ENCODE measurements at places on chromosomes 7 and 10.

DNA sequence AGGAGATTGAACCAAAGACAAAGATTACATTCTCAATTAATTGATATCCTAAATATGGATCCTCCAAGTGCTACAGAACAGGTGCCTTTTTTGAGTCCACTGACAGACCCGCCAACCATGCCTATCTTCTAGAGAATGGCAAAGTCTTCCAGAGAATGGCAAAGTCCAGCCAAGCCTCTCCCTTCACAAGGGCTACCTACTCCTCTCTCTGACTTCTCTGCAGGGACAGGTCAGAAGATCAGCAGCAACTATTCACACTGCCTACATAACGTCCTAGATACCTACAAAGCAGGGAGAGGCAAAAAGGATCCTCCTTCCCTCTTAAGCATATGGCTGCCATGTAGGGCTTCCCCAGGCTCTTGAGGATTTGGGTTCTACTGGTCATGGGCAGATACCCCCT is 12.4 kb downstream of the UBE2H start:
- no peak for DNase-seq

GRCh38 chr7:74197449-74198124 is 12.2 kb upstream of the LAT2 start:
- DNase-seq: no peak

GRCh38 chr7:42550706-42551470 is 313.9 kb upstream of the GLI3 start:
- DNase-seq: no peak

DNA sequence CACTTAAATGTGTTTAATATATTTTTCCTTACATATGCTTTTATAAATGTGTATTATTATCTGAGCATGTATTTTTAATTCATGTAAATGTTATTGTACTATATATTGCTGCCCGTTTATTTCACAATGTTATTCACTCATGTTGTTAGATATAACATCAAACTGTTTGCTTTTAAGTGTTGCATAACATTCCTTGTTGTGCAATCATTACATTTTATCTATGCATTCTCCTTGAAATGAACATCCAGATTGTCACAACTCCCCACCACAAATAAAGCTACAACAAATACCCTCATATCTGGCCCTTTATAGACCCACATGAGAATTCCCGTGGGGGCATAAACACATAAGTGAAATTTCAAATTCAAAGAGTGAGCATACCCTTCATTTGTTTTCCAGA is 264.2 kb downstream of the HPSE2 start:
- no peak for DNase-seq

DNA sequence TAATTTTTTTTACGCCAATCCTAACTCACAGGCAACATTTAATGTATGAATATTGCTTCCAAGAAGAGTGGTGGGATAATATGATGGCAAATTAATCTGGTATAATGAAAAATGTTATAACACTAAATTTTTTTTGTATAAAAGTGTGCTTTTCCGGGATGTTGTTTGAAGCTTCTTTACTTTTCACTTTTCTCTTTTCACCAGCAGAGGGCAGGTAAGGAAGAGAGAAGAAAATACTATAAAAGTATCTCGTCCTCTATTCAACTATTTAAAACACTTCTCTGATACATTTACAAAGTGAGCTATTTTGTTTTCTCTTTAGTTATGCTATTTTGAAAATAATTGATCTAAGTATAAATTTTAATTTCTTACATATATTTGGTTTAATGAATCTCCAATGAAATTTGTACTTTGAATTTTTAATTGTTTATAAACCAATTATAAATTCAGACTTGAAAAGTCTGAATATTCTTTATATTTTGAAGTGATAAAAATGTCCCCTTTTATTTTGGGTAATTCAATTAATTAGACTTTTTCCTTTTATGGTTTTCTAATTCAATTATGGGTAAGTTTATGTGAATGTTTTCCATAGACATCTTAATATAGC is 20.7 kb upstream of the CFTR start:
- no peak for DNase-seq

GRCh38 chr7:99897322-99898022 is 20.6 kb upstream of the OR2AE1 start:
- DNase-seq: no peak

GRCh38 chr10:80515511-80515910 is 22.2 kb upstream of the SH2D4B start:
- DNase-seq: no peak

GRCh38 chr10:78335691-78336401 is 302.2 kb downstream of the RPS24 start:
- DNase-seq: no peak

- DNase-seq: no peak
Observed at GRCh38 chr10:51699145-51699474, 285 bp downstream of the CSTF2T start.

DNA sequence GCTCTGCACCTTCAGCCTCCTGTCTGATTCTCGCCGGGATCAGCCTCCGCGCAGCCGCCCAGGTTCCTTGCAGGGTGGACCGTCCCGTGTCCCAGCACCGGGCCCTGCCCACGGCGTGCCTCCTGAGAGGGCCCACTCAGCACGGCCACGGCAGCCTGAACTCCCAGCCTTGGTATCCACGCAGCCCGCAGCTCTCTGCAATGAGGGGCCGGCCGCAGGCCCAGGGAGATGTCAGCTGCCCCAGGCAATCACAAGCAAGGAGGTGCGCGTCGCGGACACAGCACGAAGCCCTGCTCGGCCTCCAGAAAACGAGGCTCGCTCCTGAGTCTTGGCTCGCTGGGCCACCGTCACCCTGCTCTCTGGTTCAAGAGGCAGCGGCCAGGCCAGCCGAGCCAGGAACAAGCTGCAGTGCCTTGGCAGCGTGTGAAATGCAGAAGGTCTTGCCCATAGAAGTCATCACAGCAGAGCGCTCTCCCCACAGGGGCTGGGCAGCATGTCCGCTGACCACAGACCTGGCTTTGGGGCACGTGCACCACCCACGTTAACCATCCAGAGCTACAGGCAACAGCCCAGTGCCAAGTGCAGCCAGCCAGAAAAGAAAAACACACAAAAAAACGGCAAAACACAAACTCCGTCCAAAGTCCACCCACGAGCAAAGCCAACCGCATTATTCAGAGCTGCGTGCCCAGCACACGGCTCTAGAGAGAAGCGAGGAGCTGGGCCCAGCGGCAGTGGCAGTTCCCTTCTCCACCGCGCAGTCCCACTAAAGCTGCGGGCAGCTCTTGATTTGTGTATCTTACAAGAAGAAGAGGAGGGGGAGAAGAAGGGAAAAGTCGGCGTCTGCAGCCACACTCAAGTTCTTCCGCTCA is 13.9 kb downstream of the GPER1 start:
- DNase-seq: no peak

- no peak for DNase-seq
Observed at GRCh38 chr10:28280652-28281051, 22.2 kb downstream of the MPP7 start.

GRCh38 chr10:96410296-96410695 is 51.5 kb upstream of the OPALIN start:
- no peak for DNase-seq

GRCh38 chr10:93437086-93437945 is 44.8 kb downstream of the MYOF start:
- peak; percentile 98 for DNase-seq

DNA sequence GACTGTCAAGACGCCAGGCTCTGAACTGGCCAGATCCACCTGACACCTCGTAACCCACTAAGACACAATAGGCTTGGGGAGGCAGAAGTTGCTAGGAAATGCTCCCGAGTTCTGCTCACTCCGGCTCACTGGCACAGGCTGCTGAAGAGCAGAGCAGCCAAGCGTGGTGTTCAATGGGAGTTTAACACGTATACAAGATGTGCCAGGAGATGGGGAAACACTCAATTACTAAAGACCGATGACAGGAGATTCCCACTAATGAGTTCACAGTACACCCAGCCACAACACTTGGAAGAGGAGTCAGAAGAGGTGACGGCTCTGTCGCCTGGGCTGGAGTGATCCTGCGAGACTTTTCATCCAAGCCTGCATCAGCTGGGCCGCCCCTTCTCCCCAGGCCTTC is 303.4 kb downstream of the GFRA1 start:
- no peak for DNase-seq

GRCh38 chr7:28062197-28062991 is 118.2 kb downstream of the JAZF1 start:
- DNase-seq: no peak

GRCh38 chr7:29146057-29146706 is at the start of gene CPVL:
Gene CPVL (minus strand): TSS chr7:29146537. CDS start chr7:29121061, 25,476 bp downstream.
- DNase-seq: no peak

GRCh38 chr7:117157241-117158209 is 165.3 kb downstream of the WNT2 start:
- DNase-seq: peak; percentile 60

- no peak for DNase-seq
Observed at GRCh38 chr7:75727881-75728593, 10.7 kb downstream of the HIP1 start.

- no peak for DNase-seq
Observed at GRCh38 chr7:18455606-18456005, 39.9 kb upstream of the HDAC9 start.

DNA sequence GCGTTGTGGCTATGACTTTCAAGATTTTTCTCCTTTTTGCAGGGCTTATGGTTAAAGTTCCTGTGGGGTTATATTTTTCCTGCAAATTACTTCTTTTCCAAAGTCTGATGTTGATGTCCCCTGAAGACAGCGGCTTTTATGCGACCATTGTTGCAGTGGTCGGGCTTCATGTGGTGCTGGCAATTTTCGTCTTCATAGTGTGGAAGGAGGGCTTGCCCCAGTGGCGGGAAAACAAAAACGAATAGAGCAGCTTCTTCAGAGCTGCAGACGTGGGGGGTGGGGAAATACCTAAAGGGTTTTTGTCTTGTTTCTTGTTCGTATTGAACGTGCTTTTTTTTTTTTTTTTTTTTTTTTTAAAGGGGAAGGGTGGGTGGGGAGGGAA is 53.8 kb downstream of the MCMBP start:
- no peak for DNase-seq

GRCh38 chr7:111741811-111742240 is 179.5 kb upstream of the IMMP2L start:
- DNase-seq: peak; percentile 46

- no peak for DNase-seq
Observed at GRCh38 chr10:119341459-119342301, 134.3 kb downstream of the GRK5 start.

DNA sequence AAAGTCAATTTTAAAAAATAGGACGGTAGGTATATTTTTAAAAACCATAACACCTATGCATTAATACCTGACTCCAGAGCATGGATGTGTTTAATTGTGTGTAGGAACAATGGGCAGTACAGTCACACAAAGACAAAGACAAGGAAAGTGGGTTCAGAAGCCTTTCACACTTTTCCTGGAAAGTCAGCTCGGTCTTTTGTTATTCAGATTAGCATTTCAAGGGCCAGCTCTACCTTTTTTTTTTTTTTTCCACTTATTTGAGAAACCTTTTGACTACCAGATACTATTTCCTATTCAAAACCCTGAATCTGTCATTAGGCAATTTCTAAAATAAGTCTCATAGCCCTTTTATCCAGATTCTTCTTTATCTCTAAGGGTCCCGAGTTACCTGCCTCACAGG is 401.9 kb downstream of the PARD3 start:
- DNase-seq: no peak

Measured in non-pigmented ciliary epithelial cell (primary cell).